ENCODE measurements at places on chromosomes 4 and X. TPM values are rescaled to one million over a fixed set of nuclear protein-coding genes. Genes with fewer than 3 reads are reported as not detected.

LUZP4 gene
- polyA plus RNA-seq = not detected

UGT8 gene
- polyA plus RNA-seq = not detected

DNA sequence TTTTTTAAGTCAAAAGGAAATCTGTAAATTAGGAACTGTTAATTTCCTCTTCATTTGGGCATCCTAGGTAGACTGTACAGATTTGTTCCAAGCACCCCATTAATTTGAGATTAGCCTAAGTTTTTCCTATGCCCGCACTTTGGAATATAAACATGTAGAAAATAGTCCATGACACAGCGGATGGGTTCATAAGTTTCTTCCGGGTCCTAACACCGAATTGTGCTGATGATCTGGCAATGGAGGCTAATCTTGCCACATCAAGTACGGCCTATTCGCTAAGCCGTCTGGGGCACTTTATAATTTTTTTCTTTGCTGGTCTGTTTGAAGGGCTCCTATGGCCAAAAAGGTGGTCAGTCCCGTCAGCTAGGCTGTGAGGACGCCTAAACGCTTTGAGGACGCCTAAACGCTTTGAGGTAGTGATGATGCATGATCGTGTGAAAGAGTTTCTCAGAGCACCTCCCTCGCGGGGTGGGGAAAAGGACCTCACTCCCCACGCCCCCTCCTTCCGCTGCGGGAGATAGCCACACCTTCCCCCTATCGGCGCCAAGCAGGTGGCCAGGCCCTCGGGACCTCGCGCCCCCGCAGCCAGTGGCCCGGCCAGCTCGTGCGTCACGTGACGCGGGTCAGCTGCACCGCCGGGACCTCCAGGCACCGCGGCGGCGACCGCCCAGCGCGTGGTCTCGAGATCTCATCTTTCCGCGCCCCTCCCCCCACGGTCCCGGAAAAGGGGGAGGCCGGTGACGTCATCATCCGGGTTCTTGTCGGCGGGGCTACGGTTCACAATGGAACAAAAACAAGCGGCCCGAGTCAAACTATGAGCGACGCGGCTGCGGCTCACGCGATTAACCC is 977 bp upstream of the USP9X start:
- DNase-seq = peak; percentile 57

DNA sequence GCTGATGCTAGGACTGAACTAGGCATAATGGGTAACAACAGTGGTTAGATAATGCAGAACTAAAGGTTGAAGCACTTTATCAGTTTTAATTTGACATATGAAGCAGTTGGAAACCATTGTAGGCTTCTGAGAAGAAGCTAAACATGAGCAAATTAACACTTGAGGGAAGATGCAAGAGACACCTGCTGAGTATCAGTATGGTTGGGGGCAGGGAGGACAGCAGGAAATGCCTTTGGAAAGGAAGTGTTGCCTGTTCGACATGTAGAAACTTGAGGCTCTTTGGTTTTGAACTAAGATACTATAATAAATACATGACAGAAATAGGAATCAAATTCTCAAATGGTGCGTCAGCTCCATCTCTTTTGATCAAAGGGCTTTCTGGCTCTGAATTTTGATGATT is 115.6 kb downstream of the FHIP1A start:
- DNase-seq = no peak

- DNase-seq = no peak
Observed at GRCh38 chr4:185879666-185880312, 67.8 kb upstream of the SORBS2 start.

RNF150 gene
- 0.21 TPM for polyA plus RNA-seq

DNA sequence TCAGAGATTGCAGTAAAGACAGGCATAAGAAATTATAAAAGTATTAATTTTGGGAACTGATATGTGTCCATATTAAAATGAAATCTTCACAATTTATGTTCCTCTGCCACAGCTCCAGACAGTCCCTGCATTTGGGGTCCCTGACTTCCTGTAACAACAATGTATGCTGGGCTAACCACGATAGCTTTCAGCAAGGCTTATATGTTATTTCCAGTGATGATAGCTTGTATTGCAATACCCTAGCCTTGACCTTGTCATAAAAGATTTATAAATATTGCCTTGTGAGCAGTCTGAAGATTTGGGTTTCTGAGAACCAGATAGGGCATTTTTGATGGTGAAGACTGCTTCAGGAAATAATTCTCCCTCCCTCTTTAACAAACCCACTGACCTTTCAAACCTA is 129.5 kb downstream of the PCDH10 start:
- DNase-seq = no peak

- DNase-seq = no peak
Observed at GRCh38 chrX:40188573-40189417, 91.0 kb upstream of the BCOR start.

DNA sequence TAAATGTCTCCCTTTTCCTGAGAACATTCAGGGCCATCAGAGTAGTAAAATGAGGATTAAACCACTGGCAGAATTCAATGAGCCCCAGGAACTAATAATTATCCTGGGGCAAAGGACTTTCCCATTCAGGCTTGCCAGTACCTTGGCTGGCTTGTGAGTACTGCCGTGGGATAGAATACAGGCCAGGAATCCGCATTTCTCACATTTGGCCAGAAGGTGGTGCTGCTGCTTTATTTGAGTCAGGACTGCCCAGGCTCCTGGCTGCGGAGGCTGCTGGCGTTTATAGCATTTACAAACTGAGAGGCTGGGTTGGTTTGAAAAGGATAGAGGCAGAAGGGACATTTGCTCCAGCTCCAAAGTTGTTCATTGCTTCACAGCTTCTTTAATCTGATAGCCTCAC is 91.4 kb downstream of the RTL9 start:
- DNase-seq = peak; percentile 43

RHOH gene
- polyA plus RNA-seq = 0.07 TPM

DNA sequence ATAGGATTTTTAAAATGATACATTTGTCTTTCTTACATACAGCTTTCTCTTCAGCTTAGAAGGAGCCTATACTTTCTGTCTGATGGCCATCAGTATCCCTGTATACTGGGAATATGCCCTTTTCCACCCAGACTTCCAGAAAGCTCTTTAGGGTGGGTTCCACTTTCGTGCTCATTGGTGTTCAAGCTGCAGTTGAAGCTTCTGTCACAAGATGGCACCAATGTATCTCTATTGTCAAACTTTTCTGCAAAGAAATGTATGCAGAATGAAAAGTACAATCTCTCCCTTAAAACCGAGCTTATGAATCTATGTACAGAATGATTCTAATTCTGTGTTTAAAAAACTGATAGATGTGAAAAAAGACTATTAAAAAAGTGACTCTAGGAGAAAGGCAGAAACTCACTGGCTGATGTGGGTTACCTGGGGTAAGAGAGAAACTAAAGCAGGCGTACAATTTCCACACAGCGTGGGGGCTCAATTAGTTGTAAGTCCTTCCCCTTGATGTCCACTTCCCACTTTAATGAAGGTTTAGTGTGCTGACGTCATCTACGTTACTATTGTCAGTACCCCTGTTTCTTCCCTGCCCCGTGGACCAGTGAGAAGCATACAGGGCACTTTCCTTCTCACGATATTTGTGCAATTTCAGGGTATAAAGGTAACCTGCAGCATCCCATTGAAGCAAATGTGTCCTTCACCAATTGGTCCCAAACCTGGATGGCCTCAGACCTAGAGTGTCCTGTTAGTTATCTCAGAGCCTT is 57.3 kb upstream of the TCEAL2 start:
- peak; percentile 24 for DNase-seq

- no peak for DNase-seq
Observed at GRCh38 chr4:26892480-26893150, 32.0 kb downstream of the STIM2 start.

- DNase-seq = no peak
Observed at GRCh38 chr4:31807036-31807435, 1086.9 kb downstream of the PCDH7 start.

BEX2 gene
- 2.8 TPM for polyA plus RNA-seq

DNA sequence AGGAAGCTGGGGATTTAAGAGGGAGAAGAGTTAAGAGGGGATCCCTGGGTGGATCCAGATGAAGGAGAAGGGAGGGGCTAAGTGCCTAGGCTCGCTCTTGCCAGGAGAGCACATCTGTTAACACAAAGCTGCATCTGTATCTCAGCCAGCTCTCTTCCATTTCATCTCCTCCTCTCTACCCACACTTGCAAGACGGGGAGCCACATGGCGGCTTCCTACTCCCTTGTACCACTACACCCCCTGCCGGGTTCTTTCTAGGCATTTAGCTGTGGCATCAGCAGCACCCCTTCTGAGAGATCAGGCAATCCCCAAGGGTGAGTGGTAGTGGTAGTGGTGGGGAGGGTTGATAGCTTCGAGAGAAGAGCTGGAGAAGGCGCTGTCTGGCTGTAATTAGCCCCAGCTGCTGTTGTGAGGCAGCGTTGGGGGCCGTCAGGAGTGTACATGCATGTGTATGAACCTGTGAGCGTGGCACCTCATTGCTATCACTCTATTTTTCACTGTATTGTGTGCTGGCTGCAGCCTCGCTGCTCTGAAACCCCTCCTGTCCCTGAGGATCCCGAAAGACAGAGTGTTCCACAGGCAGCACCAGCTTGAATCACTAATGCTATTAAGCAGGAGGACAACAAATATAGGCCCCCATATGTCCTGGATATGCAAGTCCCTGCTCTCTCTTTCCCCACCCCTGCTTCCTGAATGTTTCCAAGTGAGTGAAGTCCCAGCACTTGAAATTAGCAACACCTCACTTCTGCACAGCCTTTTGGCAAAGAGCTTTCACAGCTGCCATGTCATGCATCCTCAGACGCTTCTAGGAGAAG is 73.7 kb downstream of the RTL9 start:
- no peak for DNase-seq

DNA sequence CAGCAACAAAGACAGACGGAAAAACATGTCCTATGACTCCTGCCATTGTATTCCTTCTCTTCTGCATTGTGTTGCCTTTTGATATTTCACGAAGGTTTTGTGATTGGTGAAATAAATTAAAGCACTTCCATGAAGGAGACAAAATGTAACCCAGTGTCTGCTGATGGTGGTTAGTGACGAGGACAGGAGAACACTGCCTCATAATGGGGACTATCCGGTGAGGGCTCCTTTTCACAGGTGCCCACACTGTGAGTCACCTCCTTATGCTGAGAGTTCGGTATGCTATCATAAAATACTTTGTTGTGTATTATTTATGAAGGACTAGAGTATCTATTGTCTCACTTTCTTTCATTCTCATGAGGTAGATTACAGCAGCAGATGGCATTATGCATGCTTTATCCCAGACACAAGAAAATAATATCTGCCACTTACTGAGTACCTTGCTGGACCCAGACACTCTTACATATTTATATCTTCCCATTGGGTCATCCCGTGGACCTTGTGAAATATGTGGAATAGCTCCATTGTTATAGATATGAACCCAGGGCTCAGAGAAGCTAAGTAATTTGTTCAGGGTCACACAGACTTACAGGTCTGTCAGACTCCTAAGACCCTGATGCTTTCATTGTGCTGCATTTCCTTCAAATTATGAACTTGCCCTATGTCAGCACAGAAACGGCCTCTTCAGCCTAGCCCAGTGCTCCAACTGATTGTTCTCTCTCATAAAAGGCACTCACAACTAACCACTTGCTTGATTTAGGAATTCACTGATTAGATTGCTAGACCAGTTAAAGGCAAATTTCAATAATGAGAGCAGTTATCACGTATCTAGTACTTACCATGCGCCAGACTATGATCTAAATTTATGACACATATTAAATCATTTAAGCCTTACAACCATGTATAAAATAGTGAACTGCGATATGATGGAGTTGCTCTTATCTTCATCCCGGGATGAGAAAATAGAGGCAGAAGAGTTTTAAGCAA is 31.2 kb downstream of the PLS3 start:
- no peak for DNase-seq

DNA sequence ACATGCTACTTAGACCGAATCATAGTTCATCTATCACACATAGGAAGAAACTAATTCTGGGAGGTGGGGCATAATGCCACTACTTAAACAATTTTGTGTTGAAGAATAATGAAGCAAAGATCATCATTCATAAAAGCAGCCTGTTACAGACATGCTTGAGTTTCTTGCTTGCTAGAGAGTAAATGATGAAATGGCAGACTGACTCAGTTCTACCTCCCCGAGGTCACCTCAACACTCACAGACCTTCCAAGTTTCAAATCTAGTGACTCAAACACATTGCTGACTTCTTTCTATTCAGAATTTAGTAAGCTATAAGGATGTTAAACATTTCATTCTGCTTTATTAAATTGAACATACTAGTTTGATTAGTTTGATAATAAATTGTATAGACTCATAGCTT is 636.5 kb upstream of the FRG1 start:
- no peak for DNase-seq

- DNase-seq = no peak
Observed at GRCh38 chr4:129394635-129395034, 298.7 kb downstream of the C4orf33 start.

DNA sequence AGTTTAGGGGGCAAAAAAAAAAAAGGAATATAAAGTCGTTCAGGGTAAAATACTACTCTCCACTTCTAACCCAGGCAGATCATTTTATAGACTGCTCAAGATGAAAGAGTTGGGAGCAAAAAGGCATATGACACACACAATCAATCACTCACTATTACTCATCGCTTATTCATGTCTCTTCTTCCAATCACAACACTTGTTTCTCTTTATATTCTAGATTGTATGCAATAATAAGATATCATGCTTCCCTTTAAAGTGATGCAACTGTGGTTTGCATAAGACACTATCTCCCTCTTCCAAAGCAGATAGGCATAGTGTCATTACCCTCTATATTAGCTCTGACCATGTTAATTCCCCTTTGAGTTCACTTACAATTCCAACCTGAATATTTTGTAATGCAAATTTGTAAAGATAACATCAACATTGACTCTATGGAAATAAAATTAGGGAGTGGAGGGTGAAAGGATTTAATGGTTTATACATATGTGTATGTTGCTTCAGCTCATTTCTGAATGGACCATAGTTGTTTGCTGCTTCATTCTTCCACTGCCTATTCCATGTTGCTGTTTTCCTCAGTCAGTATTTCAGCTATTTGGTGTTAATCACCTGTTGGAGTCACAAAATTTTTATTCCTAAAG is 154.9 kb upstream of the EPHA5 start:
- peak; percentile 1 for DNase-seq

GRCh38 chrX:49186125-49187027 is at the start of gene PRICKLE3:
Gene PRICKLE3 (minus strand): TSS chrX:49186373. CDS start chrX:49186297, 76 bp downstream.
- peak; percentile 84 for DNase-seq

Measured in A549 (cell line).